ENCODE measurements at places on chromosomes 6 and 20.

DNA sequence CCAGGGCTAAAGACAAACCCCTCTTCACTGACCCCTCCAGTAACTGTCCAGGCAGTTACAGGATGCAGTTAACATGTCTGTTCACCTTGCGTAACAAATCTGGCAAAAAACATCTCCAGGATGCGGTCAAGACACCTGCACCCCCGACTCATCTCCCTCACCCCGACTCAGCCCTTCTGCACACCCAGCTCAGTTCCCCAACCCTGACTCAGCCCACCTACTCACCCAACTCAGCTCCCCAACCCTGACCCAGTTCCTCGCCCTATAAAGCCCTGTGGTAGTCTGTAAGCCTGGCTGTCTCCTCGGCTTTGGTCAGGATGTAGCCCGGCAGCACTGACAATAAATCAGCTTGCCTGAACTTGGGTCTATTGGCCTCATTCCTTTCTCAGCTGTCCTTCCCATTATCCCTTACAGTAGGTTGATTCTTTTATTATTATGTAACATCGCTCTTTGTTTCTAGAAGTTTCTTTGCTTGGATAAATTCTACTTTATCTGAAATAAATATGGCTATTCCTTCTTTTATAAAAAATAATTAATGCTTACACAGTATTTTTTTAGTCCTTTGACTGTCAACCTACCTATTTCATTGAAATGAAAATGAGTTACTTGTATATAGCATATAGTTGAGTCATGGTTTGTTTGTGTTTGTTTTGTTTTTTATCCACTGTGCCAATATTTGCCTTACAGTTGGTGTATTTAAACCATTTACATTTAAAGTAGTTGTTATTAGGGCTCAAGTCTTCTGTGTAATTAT lies 12.9 kb upstream of the ADTRP start:
- peak; percentile 41 for DNase-seq

GRCh38 chr6:143465546-143465945 lies 14.9 kb downstream of the PEX3 start:
- no peak for DNase-seq

GRCh38 chr6:43192911-43193310 lies 10.9 kb downstream of the CUL9 start:
- no peak for DNase-seq

- DNase-seq = no peak
These were observed 10.6 kb upstream of the TENT5A start for GRCh38 chr6:81763051-81763450.

- DNase-seq = peak; percentile 16
These were observed 172.4 kb downstream of the DTNBP1 start for GRCh38 chr6:15490242-15491100.
